ENCODE measurements at places on chromosomes 3 and 15. TPM values are rescaled to one million over a fixed set of nuclear protein-coding genes. Genes with fewer than 3 reads are reported as not detected.

DNA sequence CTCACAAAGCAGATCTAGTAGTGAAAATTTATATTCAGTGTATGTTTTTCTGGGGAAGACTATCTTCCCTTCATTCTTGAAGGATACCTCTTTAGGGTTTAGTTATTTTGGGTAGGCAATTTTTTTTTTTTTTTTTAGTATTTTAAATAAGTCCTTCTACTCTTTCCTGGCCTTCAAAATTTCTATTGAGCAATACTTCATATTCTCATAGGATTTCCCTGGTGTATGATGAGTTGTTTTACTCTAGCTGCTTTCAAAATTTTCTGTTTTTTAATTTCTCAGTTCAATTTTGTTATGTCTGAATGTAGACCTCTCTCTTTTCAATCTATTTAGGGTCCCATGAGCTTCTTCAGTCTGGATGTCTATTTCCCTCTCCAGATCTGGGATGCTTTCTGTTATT is 74.3 kb upstream of the PLSCR4 start:
- H3K27me3 ChIP-seq = no peaks in the 10 kb centered on the region
- H3K4me1 ChIP-seq = no peaks in the 10 kb centered on the region
- H3K4me3 ChIP-seq = no peak overlapping the region

GRCh38 chr15:64067564-64068030 is 21.3 kb upstream of the DAPK2 start:
- DNase-seq = peak; percentile 57
- H3K36me3 ChIP-seq = peaks cover 11% of the 10 kb centered on the region
- H3K27ac ChIP-seq = no peak overlapping the region
- H3K4me3 ChIP-seq = no peak overlapping the region
- H3K4me1 ChIP-seq = peaks cover 14% of the 10 kb centered on the region

DNA sequence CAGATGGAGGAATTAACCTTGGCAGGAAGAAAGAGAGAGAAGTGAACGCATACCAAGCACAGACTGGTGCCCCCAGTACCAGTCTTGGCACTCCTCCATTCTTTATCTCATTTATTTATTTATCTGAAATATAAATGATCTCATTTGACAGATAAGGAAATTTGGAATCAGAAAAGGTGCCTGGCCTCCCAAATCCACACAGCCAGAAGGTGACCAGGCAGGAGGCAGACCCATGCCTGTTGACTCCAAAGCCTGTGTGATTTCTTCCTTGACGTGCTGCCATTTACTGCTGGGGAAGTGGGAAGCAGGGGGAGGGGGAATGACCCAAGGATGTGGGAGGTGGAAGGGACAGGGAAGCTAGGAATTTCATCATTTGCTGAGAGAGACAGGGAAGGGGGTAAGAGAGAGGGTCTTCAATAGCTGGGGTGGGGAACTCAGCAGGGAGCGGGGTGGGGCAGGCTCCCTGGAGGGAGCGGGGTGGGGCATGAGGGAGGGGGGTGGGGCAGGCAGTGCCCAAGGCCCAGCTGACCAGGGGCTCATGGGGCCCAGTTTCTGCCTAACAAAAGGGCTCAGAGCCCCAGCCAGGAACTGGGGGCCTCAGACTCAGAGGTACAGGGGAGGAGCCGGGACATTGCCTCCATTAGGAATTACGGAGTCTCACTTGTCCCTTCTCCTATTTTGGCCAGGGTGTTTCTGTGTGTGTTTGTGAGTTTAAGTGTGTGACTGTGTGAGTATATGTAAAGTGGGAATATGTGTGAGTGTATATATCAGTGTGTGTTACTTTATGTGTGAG is 63.0 kb downstream of the MINAR1 start:
- no peaks in the 10 kb centered on the region for H3K36me3 ChIP-seq
- DNase-seq = no peak

GRCh38 chr3:83873550-83873949 is 1085.2 kb upstream of the CADM2 start:
- no peak overlapping the region for H3K27ac ChIP-seq
- no peak for DNase-seq
- H3K4me3 ChIP-seq = no peak overlapping the region
- no peaks in the 10 kb centered on the region for H3K27me3 ChIP-seq
- H3K36me3 ChIP-seq = no peaks in the 10 kb centered on the region
- H3K4me1 ChIP-seq = no peaks in the 10 kb centered on the region

- peaks cover 13% of the 10 kb centered on the region for H3K36me3 ChIP-seq
- H3K4me3 ChIP-seq = no peak overlapping the region
- no peaks in the 10 kb centered on the region for H3K27me3 ChIP-seq
- DNase-seq = no peak
- H3K4me1 ChIP-seq = peaks cover 39% of the 10 kb centered on the region
Observed at GRCh38 chr3:58384381-58385090, 49.1 kb downstream of the PDHB start.

DNA sequence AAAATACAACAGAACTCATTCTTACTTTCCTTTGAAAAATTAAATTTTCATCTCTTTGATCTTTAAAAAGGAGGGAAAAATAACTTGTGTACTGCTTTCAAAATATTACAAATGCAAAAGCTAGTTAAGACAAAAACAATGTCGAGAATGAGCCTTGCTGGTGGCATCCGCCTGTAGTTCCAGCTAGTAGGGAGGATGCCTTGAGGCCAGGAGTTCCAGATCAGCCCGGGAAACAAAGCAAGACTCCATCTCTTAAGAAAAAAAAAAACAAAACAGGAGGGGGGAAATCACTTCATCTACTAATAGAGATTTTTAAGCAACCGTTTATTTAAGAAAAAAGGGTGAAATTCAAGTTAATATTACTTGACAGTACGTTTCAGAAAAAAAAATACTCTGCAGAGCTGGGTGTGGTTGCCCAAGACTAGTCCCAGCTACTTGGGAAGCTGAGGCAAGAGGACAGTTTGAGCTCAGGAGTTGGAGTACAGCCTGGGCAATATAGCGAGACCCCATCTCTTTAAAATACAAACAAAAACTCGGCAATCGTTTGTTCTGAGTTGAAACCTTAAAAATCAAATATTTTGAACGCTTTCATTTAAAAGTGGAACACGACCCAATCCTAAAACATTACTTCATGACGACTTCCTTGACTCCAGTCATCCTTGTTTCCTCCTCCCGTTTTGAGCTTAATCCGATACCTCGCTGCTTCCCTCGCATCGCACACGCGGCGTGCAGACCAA is 1.2 kb downstream of the KPNA1 start:
- no peak for DNase-seq
- H3K27me3 ChIP-seq = no peaks in the 10 kb centered on the region
- peaks cover 49% of the 10 kb centered on the region for H3K4me1 ChIP-seq
- peak overlapping the region; percentile 83 for H3K4me3 ChIP-seq

- no peak overlapping the region for H3K4me3 ChIP-seq
- H3K27me3 ChIP-seq = no peaks in the 10 kb centered on the region
- H3K36me3 ChIP-seq = peaks cover 37% of the 10 kb centered on the region
- no peak for DNase-seq
Observed at GRCh38 chr3:43699864-43700263, 9.1 kb downstream of the ABHD5 start.

GRCh38 chr3:183275418-183275817 is 22.4 kb downstream of the B3GNT5 start:
- DNase-seq = no peak
- H3K27ac ChIP-seq = no peak overlapping the region
- no peaks in the 10 kb centered on the region for H3K27me3 ChIP-seq
- no peak overlapping the region for H3K4me3 ChIP-seq

DNA sequence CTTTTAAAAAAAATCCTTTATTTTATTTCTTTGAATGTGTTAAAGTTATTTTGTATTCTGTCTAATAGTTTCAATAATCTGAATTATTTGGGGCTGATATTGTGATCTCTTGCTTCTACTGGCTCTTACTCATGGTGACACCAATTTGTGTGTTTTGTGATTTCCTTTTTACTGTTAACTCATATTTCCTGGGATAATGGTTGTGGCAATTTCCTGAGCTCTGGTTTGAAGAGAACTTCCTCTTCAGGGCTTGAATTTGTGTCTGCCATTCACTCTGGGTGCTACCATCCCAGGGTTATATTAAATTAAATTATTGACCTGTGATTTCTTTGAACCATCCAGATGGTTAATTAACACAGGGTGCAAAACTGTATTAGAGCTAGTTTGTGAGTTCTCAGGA is 60.4 kb upstream of the RNF7 start:
- no peak for DNase-seq
- no peak overlapping the region for H3K27ac ChIP-seq
- no peak overlapping the region for H3K4me3 ChIP-seq
- peaks cover 3% of the 10 kb centered on the region for H3K4me1 ChIP-seq
- no peaks in the 10 kb centered on the region for H3K27me3 ChIP-seq

- H3K27me3 ChIP-seq = no peaks in the 10 kb centered on the region
- H3K4me1 ChIP-seq = peaks cover 34% of the 10 kb centered on the region
- H3K4me3 ChIP-seq = no peak overlapping the region
- peak overlapping the region; percentile 35 for H3K27ac ChIP-seq
- no peak for DNase-seq
Observed at GRCh38 chr3:54211097-54211496, 88.7 kb downstream of the CACNA2D3 start.

- no peaks in the 10 kb centered on the region for H3K4me1 ChIP-seq
- H3K36me3 ChIP-seq = no peaks in the 10 kb centered on the region
- no peak for DNase-seq
Observed at GRCh38 chr15:38266247-38266986, 13.8 kb downstream of the SPRED1 start.

DNA sequence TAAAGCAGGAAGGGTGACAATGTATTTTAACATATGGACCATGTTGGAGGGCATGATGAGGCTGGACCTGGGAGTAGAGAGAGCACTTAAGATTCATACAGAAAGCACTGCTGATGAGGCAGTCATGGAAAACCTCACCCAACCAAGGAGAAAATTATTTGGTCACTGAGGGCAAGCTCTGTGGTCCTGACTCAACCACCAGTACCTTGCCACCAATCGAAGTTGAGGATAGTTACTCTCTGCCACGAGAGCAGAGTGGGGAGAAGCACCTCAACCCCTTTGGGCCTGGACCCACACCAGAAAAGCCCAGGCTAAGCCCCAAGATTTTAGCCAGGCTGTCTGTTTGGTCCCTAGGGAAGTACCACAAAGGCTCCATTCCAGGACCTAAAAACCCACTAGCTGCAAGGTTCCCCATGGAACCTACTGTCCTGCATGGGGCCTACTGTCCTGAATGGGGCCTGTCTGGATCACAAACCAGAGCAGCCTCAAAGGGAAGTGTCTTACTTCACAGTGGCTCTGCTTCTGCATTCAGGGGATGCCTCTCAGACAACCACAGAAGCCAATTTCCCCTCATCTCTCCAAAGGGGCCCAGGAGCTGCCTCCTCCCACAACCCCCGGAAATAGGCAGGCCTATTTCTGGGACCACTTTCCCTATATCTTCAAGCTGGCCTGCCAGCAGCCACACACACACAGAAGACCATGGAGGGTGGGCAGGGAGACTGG is 4.2 kb downstream of the CCDC71 start:
- H3K27ac ChIP-seq = no peak overlapping the region
- no peak for DNase-seq
- peaks cover 29% of the 10 kb centered on the region for H3K36me3 ChIP-seq

GRCh38 chr3:15428539-15428938 is 1.1 kb downstream of the EAF1 start:
- H3K4me1 ChIP-seq = peaks cover 44% of the 10 kb centered on the region
- no peaks in the 10 kb centered on the region for H3K27me3 ChIP-seq
- peaks cover 49% of the 10 kb centered on the region for H3K36me3 ChIP-seq
- H3K4me3 ChIP-seq = peak overlapping the region; percentile 90

GRCh38 chr3:1287815-1288214 is 195.0 kb downstream of the CNTN6 start:
- H3K27ac ChIP-seq = no peak overlapping the region
- no peaks in the 10 kb centered on the region for H3K4me1 ChIP-seq
- no peak overlapping the region for H3K4me3 ChIP-seq
- no peak for DNase-seq
- no peaks in the 10 kb centered on the region for H3K27me3 ChIP-seq
- H3K36me3 ChIP-seq = no peaks in the 10 kb centered on the region

GRCh38 chr3:54353946-54354345 is 231.6 kb downstream of the CACNA2D3 start:
- no peaks in the 10 kb centered on the region for H3K27me3 ChIP-seq
- DNase-seq = no peak
- H3K4me3 ChIP-seq = no peak overlapping the region
- no peaks in the 10 kb centered on the region for H3K4me1 ChIP-seq

- H3K4me3 ChIP-seq = no peak overlapping the region
- H3K4me1 ChIP-seq = peaks cover 5% of the 10 kb centered on the region
- H3K27ac ChIP-seq = peak overlapping the region; percentile 65
- H3K27me3 ChIP-seq = no peaks in the 10 kb centered on the region
- H3K36me3 ChIP-seq = peaks cover 4% of the 10 kb centered on the region
- DNase-seq = no peak
Observed at GRCh38 chr3:129389572-129389937, 38.9 kb downstream of the EFCAB12 start.

DNA sequence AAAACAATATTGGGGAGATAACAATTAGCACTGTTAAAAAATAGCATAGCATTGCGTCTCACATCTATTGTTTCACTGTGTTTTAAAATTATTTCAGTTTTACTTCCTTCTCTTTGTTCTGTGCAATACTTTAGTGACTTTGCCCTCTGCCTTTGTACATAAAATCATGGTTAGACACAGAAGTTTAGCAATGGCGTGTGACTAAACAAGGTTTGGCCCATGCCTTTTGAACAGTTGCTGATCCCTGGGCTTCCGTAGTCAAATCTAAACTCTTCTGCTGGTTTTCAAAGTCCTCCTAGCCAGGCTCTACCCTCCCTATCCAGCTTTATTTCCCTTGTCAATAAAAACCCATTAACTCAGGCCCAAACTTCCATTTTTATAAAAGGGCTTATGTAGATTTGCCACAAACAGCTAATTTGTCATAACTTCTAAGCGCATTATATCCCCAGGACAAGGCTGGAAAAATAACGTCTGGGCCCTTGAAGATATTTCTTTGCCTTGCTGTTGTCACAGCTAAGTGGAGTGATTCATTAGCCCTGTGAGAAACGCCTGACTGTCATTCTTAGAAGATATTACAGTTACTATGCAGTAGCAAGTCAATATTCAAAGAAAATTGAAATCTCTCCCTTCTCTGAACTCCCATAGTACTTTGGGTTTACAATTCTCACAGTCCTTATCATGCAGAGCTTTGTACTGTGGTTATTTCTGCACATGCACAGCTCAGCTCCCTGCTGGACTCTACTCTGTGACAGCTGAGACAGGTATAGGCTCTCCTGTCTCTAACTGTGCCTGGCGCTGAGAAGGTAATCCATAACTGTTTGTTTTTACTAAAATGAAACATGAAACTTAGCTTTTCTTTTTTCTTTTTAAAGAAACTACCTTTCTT is 123.4 kb upstream of the SLC24A5 start:
- no peaks in the 10 kb centered on the region for H3K4me1 ChIP-seq
- H3K27me3 ChIP-seq = no peaks in the 10 kb centered on the region
- no peaks in the 10 kb centered on the region for H3K36me3 ChIP-seq
- H3K4me3 ChIP-seq = no peak overlapping the region
- H3K27ac ChIP-seq = no peak overlapping the region
- DNase-seq = no peak

Gene MAP2K1
- 127 TPM for total RNA-seq

Gene LINGO1
- total RNA-seq = 1.9 TPM

Gene RPL29
- total RNA-seq = 765 TPM

Gene EIF4A2
- 358 TPM for total RNA-seq

Gene SMC4
- 27.3 TPM for total RNA-seq

Gene RARRES1
- total RNA-seq = 0.63 TPM

Gene BFSP2
- total RNA-seq = not detected

Gene ANKRD63
- 0.47 TPM for total RNA-seq

Gene CKMT1B
- total RNA-seq = not detected

Gene NUTM1
- total RNA-seq = not detected
